ENCODE measurements at places on chromosomes 2 and 18. TPM values are rescaled to one million over a fixed set of nuclear protein-coding genes. Genes with fewer than 3 reads are reported as not detected.

DNA sequence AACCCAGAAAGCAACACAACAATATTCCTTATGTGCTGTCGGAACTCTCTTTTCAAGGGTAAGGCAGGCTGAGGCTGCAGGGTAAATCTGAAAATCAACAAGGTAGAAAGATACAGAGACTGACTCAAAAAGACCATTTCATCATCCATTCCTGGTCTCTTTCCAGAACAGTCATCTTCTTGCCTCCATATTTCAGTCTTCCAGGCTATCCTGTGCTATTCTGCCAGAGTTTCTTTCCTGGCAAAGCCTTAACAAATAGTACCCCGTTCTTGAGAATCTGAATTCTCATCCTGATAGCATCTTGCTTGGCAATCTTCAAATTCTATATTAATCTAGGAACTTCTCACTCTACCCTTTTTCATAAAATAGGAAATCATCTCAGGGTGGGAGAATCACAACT, 15.5 kb downstream of the DPP10 start:
- no peak overlapping the region for H3K27ac ChIP-seq
- H3K4me3 ChIP-seq: no peak overlapping the region
- no peaks in the 10 kb centered on the region for H3K27me3 ChIP-seq
- H3K36me3 ChIP-seq: no peaks in the 10 kb centered on the region
- DNase-seq: no peak

DNA sequence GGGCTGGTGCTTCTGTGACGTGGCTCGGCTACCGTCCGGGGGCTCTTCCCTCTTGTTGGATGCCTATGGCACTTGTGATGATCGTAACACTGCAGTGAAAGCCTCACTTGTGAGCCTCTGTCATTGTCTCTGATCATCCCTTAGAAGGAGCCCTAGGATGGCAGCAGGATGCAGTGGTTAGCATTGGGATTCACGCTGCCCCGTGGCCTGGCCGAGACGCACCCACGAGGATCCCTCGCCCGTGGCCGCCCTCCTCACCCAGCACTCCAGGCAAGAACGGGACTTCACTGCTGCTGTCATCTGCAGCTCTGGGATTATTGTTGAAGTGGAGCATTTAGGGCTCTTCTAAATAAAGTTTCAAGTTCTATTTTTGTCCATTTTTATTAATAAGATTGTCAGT, 46.8 kb upstream of the CTDP1 start:
- peaks cover 14% of the 10 kb centered on the region for H3K27me3 ChIP-seq
- no peak overlapping the region for H3K4me3 ChIP-seq
- H3K36me3 ChIP-seq: no peaks in the 10 kb centered on the region

- H3K4me3 ChIP-seq: no peak overlapping the region
- H3K36me3 ChIP-seq: no peaks in the 10 kb centered on the region
- peaks cover 19% of the 10 kb centered on the region for H3K27me3 ChIP-seq
- DNase-seq: no peak
- no peak overlapping the region for H3K27ac ChIP-seq
These were observed 73.3 kb upstream of the FZD7 start for GRCh38 chr2:201960305-201960704.

- H3K36me3 ChIP-seq: no peaks in the 10 kb centered on the region
- no peak overlapping the region for H3K27ac ChIP-seq
- H3K4me1 ChIP-seq: no peaks in the 10 kb centered on the region
- 0 out of 2 replicates have a peak, but pooled peaks cover 4% of the 10 kb centered on the region for H3K27me3 ChIP-seq
- peak; percentile 90 for DNase-seq
These were observed 35.4 kb upstream of the RHOB start for GRCh38 chr2:20411361-20411894.

- H3K36me3 ChIP-seq: no peaks in the 10 kb centered on the region
- H3K4me3 ChIP-seq: no peak overlapping the region
- H3K27ac ChIP-seq: no peak overlapping the region
- H3K27me3 ChIP-seq: no peaks in the 10 kb centered on the region
- peak; percentile 69 for DNase-seq
These were observed 51.7 kb upstream of the SMIM21 start for GRCh38 chr18:75478996-75479880.

- H3K27ac ChIP-seq: no peak overlapping the region
- H3K4me1 ChIP-seq: peaks cover 3% of the 10 kb centered on the region
- no peak for DNase-seq
- no peaks in the 10 kb centered on the region for H3K36me3 ChIP-seq
- H3K27me3 ChIP-seq: no peaks in the 10 kb centered on the region
These were observed 59.8 kb downstream of the MEMO1 start for GRCh38 chr2:31950946-31951562.

The SPIRE1 gene
- 28.6 TPM for total RNA-seq

DNA sequence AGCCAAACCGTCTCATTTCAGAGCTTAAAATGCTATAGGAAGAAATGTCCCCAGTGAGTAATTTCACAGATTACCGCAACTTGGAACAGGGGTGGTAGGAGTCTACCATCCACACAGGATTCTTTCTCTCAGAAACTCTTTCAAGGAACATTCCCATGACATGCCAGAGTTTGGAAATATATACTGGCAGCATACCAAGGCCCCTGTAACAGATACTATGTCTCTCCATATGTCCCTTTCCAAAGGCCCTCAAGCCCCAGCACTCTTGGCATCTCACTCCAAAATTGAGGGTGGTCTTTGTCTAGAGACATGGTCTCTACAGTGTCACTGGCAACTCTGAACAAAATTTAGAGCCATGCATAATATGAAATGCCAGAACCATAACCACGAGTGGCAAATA, 11.0 kb downstream of the FIGLA start:
- H3K36me3 ChIP-seq: no peaks in the 10 kb centered on the region
- no peaks in the 10 kb centered on the region for H3K27me3 ChIP-seq
- peaks cover 30% of the 10 kb centered on the region for H3K4me1 ChIP-seq
- no peak overlapping the region for H3K4me3 ChIP-seq
- peak overlapping the region; percentile 60 for H3K27ac ChIP-seq

GRCh38 chr2:2913601-2914120, 464.0 kb downstream of the EIPR1 start:
- no peaks in the 10 kb centered on the region for H3K4me1 ChIP-seq
- no peak overlapping the region for H3K27ac ChIP-seq
- H3K27me3 ChIP-seq: no peaks in the 10 kb centered on the region
- no peaks in the 10 kb centered on the region for H3K36me3 ChIP-seq
- no peak overlapping the region for H3K4me3 ChIP-seq

- no peaks in the 10 kb centered on the region for H3K27me3 ChIP-seq
- H3K4me1 ChIP-seq: no peaks in the 10 kb centered on the region
- DNase-seq: peak; percentile 41
- H3K36me3 ChIP-seq: no peaks in the 10 kb centered on the region
- H3K4me3 ChIP-seq: no peak overlapping the region
- H3K27ac ChIP-seq: no peak overlapping the region
These were observed 31.5 kb upstream of the ATIC start for GRCh38 chr2:215280326-215280725.

The GPAT2 gene
- total RNA-seq: 1.0 TPM

GRCh38 chr2:117958186-117958585, 55.7 kb downstream of the CCDC93 start:
- peaks cover 30% of the 10 kb centered on the region for H3K36me3 ChIP-seq
- peak overlapping the region; percentile 20 for H3K27ac ChIP-seq
- peaks cover 34% of the 10 kb centered on the region for H3K4me1 ChIP-seq
- no peak overlapping the region for H3K4me3 ChIP-seq
- no peaks in the 10 kb centered on the region for H3K27me3 ChIP-seq

DNA sequence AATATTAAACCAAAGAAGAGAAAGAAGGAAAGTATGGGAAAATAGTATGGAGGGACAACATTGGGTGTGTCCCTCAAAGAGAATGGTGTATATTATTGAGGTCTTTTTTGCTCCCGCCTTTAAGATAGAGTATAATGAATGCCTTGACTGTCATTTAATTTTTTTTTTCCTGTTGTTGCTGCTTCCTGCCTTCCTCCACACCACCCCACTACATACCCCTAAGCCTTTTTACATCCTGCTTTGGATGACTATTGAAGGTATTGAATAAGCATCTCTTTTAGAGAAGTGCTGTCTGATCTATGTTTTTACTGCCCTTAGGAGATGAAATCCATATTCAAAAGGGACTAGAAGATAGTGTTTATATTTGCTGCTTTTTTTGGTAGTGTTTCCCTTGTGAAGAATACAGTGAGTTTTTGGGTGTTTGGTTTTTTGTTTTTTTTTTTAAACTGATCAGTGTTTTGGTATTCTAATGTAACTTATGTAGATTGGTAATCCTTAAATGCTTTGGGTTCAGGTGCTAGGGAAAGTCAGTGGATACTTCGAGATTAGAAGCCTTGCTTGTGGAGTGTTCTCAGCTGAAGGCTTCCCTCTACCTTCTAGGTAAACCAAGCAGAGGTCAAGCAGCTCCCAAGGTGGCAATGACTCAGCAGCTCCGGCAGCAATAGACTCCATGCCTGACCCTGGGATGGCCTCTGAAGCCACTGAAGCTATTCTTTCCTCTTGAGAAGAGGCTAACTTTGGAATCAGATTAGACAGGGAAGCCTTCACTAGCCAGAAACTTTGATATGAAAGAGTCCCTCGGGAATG, 5.0 kb downstream of the FZD7 start:
- H3K27me3 ChIP-seq: no peaks in the 10 kb centered on the region
- H3K4me3 ChIP-seq: peak overlapping the region; percentile 80
- H3K4me1 ChIP-seq: peaks cover 33% of the 10 kb centered on the region
- peak overlapping the region; percentile 14 for H3K27ac ChIP-seq

DNA sequence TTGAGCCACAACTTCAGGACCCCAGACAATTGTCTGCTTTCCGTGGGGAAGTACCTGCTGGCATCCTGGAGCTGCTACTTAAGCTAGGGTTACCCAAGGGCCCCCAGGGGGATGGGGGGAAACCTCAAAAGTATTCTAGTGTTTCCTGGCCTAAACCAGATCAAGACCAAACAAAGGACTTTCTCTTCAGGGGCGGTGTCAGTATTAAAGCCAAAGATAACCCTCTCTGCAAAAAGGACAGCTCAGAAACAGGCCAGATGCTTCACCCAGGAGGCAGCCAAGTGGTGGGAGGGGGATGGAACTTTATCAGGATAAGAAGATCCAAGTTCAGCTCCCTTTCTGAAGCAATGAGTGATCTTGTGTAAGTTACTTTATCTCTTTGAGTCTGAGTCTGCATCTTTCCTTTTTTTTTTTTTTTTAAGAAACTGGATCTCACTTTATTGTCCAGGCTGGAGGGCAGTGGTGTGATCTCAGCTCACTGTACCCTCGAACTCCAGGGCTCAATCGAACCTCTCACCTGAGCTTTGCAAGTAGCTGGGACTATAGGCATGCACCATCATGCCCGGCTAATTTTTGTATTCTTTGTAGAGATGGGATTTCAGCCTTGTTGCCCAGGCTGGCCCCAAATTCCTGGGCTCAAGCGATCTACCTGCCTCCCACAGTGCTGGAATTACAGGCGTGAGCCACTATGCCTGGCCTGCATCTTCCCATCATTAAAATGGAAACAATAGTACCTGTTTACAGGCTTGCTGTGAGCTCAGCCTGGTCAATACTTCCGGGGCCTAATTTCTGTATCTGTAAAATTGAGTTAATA, 151.8 kb upstream of the PTPRM start:
- H3K27ac ChIP-seq: no peak overlapping the region
- no peaks in the 10 kb centered on the region for H3K4me1 ChIP-seq
- no peaks in the 10 kb centered on the region for H3K36me3 ChIP-seq
- H3K4me3 ChIP-seq: no peak overlapping the region
- no peak for DNase-seq

DNA sequence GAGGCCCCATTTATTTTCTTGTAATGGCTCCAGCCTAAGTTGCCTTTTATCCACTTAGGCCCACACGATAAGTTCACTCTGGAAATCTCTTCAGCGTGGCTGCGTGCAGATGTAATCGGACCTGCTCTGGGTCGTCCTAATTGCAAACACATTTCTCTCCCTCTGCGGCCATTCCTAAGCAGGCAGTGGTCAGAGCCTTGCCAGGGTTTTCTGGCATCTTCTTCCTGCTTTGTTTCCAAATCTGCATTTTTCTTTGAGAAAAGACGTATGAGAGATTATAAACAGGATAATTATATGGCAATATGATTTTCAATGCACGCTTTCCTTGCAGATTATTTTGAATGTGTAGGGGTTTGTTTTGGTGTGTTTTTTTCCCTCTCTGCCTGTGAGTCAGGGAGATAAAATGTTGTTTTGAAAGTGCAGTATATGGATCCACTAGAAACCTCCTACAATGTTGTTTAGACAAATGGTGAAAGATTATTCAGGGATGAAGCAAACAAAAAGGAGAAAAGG, 239.4 kb upstream of the TANK start:
- H3K27ac ChIP-seq: peak overlapping the region; percentile 94
- no peaks in the 10 kb centered on the region for H3K27me3 ChIP-seq
- DNase-seq: peak; percentile 96
- no peaks in the 10 kb centered on the region for H3K36me3 ChIP-seq

DNA sequence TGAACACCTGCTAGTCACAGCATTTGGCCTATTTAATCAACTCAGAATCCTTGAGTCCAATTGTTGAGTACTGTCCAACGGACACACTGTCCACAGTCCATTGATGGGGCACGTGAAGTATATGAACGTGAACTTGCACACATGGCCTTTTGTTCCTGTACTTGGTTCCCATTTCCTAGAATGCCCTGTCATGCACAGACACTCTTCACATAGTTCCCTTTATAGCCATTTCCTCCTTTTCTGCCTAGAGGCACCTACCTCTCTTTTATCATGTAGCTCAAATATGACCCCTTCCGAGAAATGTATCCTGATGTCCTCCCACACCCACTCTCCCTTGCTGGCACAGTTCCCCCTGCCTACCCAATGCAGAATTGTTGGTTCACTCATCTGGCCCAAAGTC, 8.7 kb upstream of the CRYGA start:
- peaks cover 14% of the 10 kb centered on the region for H3K27me3 ChIP-seq
- no peak overlapping the region for H3K4me3 ChIP-seq
- no peaks in the 10 kb centered on the region for H3K36me3 ChIP-seq
- no peak overlapping the region for H3K27ac ChIP-seq
- DNase-seq: no peak
- H3K4me1 ChIP-seq: 0 out of 2 replicates have a peak, but pooled peaks cover 4% of the 10 kb centered on the region

- H3K27ac ChIP-seq: no peak overlapping the region
- 0 out of 2 replicates have a peak, but pooled peaks cover 4% of the 10 kb centered on the region for H3K4me1 ChIP-seq
- H3K36me3 ChIP-seq: no peaks in the 10 kb centered on the region
- no peak for DNase-seq
- H3K4me3 ChIP-seq: no peak overlapping the region
- H3K27me3 ChIP-seq: no peaks in the 10 kb centered on the region
These were observed 8.2 kb upstream of the FAM98A start for GRCh38 chr2:33607251-33607721.

- H3K4me3 ChIP-seq: no peak overlapping the region
- no peaks in the 10 kb centered on the region for H3K36me3 ChIP-seq
- no peaks in the 10 kb centered on the region for H3K4me1 ChIP-seq
These were observed 57.6 kb upstream of the ZNF532 start for GRCh38 chr18:58806826-58807714.

DNA sequence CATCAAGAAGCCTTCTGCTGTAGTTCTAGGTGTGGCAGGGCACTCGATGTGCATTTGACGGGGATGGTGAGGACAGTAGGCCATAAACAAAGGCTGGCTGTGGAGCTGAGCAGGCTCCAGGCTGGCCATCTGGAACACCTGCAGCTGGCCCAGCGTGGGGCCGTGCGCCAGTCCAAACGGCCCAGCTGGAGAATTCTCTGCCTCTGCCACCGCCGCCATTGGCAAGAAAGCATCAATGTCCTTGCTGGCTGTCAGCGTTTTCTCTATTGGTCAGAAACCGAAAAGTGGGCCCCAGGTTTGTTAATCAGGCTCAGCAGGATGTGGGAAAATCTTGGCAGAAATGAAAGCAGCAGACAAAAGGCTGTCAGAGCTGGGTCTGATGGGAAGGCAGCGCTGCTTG, 24.0 kb upstream of the CTIF start:
- H3K27ac ChIP-seq: no peak overlapping the region
- no peaks in the 10 kb centered on the region for H3K4me1 ChIP-seq
- no peaks in the 10 kb centered on the region for H3K27me3 ChIP-seq
- no peak for DNase-seq
